Fibroblast of villous mesenchyme (primary cell): ENCODE measurements at places on chromosomes 5 and 9. TPM values are rescaled to one million over a fixed set of nuclear protein-coding genes. Genes with fewer than 3 reads are reported as not detected.

The PDCD1LG2 gene
- 31.6 and 59.6 TPM in 2 replicates for total RNA-seq

The BICD2 gene
- total RNA-seq: 37.4 and 40.6 TPM in 2 replicates

The ERCC6L2 gene
- total RNA-seq: 78.9 and 102 TPM in 2 replicates

The CHSY3 gene
- 9.9 and 11.3 TPM in 2 replicates for total RNA-seq

The ARHGAP26 gene
- 1.7 and 4.2 TPM in 2 replicates for total RNA-seq

The NME5 gene
- 1.3 and 2.2 TPM in 2 replicates for total RNA-seq

The MCIDAS gene
- total RNA-seq: not detected in 2 replicates

The DOCK8 gene
- 0.32 and 2.6 TPM in 2 replicates for total RNA-seq

The PCDHGA12 gene
- 15.5 and 18.7 TPM in 2 replicates for total RNA-seq

The BARHL1 gene
- not detected in 2 replicates for total RNA-seq

The IFNA13 gene
- total RNA-seq: not detected in 2 replicates

The NMUR2 gene
- not detected in 2 replicates for total RNA-seq

The SLC22A4 gene
- total RNA-seq: 6.8 and 16.4 TPM in 2 replicates

The TNC gene
- 371 and 386 TPM in 2 replicates for total RNA-seq

The TXNDC15 gene
- 138 and 141 TPM in 2 replicates for total RNA-seq

The C9 gene
- total RNA-seq: under 0.01 TPM in 1 of 2 replicates, not detected in the other

The GPR150 gene
- 0.32 and 0.43 TPM in 2 replicates for total RNA-seq

The PITX1 gene
- 19.9 and 66.7 TPM in 2 replicates for total RNA-seq

The DROSHA gene
- 37.0 and 54.8 TPM in 2 replicates for total RNA-seq

The SWI5 gene
- total RNA-seq: 26.7 and 31.1 TPM in 2 replicates

The SLC6A19 gene
- not detected in 2 replicates for total RNA-seq

The PCDHGA6 gene
- 4.7 and 4.8 TPM in 2 replicates for total RNA-seq

The NEURL1B gene
- 2.9 and 4.3 TPM in 2 replicates for total RNA-seq

The SMIM27 gene
- total RNA-seq: 1.7 and 2.6 TPM in 2 replicates

The PDE6A gene
- total RNA-seq: under 0.01 TPM in 1 of 2 replicates, not detected in the other
